ENCODE measurements at places on chromosomes 7 and 10.

GRCh38 chr10:121276822-121277221 lies 321.4 kb downstream of the FGFR2 start:
- DNase-seq: no peak

DNA sequence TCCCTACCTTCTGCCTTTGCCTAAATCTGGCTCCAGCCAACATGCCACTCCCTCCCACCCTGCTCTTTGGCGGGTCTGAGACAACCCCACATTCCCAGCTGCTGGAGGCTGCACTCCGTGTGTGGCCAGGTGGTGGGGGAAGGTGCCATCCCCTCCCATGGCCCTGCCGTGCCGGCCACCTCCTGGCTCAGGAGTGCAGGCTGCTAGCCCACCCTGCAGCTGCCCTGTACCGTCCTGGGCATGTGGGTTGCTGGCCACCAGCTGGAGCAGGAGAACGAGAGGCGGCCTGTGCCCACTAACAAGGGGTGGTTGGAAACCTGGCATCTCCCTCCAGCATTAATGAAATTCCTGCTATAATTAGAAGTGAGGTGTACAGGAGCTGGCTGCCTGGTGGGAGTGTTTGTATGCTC lies 97.6 kb downstream of the ZMIZ1 start:
- DNase-seq: no peak

DNA sequence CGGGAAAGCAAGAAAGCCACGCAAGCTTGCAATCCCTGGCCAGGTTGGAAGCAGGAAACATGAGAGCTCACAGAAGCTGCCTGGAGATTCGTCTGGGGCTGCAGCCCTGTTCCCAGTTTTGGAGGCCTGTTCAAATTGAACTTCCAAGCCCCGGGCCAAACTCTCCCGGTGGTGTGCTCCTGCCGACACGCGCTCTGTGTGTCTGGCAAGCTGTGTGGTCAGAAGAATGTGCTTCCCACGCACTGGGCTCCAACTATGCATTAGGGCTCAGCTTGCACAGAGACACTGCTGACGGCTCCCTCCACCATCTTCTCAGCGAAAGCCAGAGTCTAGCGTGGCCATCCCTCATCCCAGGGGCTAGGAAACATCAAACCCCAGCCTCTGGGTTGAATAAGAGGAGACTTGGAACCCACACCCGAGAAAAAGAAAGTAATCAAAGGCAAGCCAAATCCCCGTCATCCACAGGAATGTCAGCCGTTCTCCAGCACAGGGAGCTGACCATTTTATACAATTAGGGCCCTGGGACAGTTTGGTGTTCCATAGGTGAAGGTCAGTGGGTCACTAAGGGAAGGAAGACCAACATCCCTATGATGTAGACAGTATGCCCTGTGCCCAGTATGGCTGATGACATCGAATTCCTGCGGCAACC lies 107.2 kb downstream of the FGFR2 start:
- no peak for DNase-seq

DNA sequence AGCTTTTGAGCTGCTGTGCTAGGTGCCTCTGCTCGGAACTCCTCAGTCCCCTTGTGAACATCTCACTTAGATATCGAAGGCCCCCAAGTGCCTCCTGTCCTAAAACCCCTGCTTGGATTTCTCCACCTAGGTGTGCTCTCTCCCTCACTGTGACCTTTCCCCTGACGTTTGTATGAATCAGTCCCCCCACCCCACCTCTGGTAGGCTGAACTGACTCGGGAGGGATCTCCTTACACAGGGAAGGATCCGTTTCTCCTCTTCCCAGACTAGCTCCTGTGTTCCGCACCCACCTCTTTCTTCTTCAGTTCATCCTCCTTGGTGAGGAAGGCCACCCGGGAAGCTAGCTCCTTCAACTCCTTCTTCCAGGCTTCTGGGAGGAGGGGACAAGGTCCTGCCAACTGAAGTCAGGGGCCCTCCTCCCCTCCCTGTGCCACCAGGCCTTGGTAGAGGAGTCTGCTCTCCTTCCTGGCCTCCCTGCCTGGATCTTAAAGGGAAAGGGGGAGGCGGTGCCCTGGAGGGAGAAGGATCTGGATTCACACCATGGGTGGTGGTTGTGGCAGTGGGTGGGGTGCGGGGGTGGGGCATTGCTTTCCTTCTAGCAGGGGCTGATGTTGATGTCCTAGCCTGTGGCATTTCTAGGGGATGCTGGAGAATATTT lies 6.8 kb downstream of the TBATA start:
- DNase-seq: no peak

DNA sequence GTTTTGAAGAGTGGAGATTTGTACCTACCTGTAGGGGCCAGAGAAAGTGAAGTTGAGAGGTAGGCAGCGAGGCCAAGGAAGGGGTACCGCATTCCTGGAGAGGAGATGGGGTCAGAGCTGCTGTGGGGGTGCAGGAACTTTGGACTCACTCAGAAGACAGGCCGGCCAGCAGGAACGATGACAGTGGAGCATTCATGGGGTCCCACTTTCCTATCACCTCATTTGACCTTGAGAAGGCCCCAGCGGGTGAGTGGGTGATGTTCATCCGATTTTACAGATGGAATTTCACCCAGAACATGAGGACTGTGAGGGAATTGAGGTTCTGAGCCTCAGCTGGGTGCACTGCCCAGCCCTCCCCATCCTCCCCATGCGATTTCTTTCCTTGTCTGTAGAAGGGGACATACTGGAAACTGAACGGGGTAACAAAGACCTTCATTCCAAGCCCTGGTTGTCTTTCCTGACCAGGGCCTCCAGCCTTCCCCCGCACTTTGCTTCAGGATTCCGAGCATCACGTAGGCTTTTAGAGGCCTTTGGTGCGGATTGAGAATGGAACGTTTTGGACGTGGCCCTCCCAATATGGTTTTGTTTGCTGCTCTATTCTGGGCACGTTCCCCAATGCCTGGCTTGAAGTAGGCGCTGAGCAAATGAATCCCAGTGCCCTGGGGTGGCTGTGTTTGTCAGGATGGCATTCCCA lies 87.3 kb downstream of the ADCY1 start:
- no peak for DNase-seq

GRCh38 chr10:79266084-79266483 lies 81.2 kb upstream of the PPIF start:
- DNase-seq: no peak

GRCh38 chr7:68544851-68545250 lies 1053.4 kb upstream of the AUTS2 start:
- no peak for DNase-seq

DNA sequence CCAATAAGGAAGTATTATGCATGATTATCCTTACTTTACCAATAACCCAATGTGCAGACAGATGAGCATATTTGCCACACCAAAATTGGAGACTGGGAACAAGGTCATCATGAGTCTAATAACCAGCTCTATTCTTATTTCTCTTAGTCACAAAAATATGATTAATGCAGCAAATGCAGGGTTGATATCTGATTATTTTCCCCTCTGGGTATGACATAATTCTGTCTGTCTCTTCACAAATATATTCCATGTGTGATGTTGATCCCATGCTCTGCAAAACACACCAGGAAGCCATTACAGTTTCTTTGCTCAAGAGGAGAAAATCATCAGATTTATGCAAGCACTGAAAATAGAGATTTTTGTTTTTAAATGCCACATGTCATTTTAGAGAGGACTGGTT lies 196.5 kb upstream of the DGKB start:
- DNase-seq: no peak

GRCh38 chr7:96982586-96982985 lies 22.8 kb upstream of the DLX6 start:
- no peak for DNase-seq

- DNase-seq: no peak
These were observed 17.5 kb downstream of the MICALL2 start for GRCh38 chr7:1441615-1442354.

- no peak for DNase-seq
These were observed 60.2 kb upstream of the PODXL start for GRCh38 chr7:131616487-131617200.

DNA sequence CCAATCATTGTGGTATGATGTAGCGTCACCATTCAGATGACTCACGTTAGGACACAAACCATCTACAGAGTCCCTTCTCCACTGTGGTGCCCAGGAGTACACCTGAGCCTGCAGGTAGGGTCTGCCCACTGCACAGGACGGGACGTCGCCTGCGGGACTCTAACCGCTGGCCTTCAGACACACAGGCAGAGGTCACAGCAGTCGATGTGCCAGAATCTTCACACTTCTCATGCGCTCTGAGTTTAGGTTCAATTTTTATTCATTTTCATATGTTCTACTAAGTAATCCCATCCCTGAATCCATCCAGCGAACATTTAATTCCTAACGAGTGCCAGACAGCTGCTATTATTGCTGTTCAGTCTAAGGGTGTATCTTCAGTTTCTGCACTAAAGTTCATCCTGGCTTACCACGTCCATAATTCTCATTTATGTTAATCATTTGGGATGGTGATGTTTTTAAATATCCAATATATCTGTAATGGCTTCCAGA lies 73.3 kb downstream of the CXCL12 start:
- no peak for DNase-seq

GRCh38 chr7:94856643-94857042 lies 50.8 kb upstream of the PPP1R9A start:
- DNase-seq: no peak

GRCh38 chr10:5095687-5096086 lies 1.5 kb downstream of the AKR1C3 start:
- no peak for DNase-seq

DNA sequence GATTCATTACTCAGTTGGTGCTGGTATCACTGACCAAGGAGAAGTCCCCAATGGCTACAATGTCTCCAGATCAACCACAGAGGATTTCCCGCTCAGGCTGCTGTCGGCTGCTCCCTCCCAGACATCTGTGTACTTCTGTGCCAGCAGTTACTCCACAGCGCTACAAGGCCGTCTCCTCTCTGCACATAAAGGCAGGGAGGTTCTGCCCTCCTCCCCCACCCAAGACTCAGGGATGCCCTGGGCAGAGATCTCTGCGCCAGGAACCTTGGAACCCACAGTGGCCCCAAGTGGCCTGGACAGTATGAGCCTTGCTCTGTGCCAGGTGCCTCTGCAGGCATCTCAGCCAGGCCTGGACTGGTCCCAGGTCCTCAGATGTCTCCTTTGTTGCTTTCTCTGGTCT lies 193.4 kb upstream of the PRSS58 start:
- no peak for DNase-seq

DNA sequence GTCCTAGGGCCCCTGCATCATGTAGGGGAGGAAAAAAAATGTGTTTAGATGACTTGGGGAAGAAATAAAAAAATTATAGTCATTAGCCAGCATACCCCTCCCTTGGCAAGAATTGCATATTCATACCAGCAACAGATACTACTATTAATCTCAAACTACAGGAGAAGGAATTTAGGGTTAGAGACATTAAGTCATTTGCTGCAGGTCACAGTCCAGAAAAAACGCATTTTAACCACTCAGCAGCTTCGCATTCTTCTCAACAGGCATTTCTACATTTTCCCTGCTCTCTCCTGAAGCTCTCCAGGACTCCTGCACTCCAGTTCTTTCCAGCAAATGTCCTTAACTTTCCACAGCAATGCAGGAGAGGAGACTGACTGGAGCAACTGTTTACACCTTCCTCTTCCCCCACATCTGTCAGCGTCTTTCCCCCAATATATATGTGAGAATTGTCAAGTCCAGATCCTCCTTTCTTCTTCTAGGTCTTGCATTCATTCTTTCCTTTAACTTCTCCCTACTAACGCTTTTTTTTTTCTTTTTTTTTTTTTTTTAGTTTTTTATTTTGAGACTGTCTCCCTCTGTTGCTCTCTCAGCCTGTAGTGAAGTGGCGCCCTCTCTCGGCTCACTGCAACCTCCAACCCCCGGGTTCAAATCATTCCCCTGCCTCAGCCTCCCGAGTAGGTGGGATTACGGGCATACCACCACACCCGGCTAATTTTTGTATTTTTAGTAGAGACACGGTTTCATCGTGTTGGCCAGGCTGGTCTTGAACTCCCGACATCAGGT lies 35.6 kb downstream of the PRPS1L1 start:
- DNase-seq: no peak

- no peak for DNase-seq
These were observed 7.2 kb downstream of the DBNL start for GRCh38 chr7:44051611-44052220.

- DNase-seq: no peak
These were observed 220.2 kb downstream of the KCNMA1 start for GRCh38 chr10:77417359-77417758.

DNA sequence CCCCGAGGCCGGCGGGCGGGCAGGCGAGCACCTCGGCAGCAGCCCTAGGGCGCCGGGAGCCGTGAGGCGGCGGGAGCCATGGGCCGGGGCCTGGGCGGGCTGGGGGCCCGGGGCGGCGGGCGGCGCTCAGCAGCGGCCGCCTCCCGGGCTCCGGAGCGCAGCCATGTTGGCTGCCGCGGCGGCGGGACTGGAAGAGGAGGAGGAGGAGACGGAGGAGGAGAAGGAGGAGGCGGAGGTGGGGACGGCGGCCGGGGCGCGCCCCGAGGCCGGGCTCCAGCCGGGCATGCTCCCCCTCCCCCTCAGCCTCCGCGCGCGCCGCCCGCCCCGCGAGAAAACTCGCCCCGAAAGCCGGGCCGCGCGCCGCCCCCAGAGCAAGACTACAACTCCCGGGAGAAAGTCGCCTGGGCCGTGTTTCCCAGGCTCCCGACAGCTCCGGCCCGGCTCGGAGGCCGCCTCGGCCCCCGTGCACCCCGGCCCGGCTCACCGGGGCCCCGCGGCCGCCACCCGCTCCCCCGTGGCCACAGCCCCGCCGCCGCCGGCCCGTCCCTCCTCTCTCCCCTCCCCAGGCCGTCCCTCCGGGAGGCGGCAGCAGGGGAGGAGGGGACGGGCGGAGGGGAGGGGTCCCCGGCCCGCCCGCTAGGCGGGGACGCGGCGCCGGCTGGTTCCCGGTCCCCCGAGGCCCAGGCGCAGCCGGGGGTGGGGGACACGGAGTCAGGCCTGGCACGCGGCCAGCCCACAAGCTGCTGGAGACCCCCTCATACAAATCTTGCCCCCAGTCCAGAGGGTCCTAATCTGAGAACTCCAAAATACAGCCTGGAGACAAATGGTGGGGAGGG lies at the start of gene DLG5:
Gene DLG5, minus strand, starts transcription at position 190 of the 836 bp plus-strand sequence. CDS start 235 bp downstream, outside the sequence.
- DNase-seq: peak; percentile 55

- no peak for DNase-seq
These were observed 21.0 kb upstream of the SMARCD3 start for GRCh38 chr7:151269511-151269910.

All from neuronal stem cell (in vitro differentiated cells).